ENCODE measurements at places on chromosomes 2 and 18.

GRCh38 chr18:43526426-43527145 is 249.3 kb upstream of the SYT4 start:
- DNase-seq, result no peak

DNA sequence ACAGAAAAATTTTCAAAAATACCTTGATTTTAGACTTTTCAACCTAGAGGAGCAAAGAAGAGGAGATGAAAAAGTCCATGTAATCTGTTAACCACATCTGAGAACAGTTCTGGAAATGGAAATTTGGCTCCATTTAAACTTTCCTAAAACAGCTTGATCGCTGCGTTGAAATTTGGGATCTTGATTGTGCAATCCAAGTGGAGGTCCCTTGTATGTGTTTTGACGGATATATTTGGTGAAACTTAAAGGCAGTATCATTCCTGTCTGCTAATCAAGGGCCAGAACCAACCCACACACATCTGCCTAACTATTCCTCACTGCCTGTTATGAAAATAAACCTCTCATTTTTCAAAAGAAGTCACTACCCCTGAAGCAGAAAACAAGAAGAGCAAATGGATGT is 46.6 kb downstream of the SPATS2L start:
- DNase-seq, result peak; percentile 45

DNA sequence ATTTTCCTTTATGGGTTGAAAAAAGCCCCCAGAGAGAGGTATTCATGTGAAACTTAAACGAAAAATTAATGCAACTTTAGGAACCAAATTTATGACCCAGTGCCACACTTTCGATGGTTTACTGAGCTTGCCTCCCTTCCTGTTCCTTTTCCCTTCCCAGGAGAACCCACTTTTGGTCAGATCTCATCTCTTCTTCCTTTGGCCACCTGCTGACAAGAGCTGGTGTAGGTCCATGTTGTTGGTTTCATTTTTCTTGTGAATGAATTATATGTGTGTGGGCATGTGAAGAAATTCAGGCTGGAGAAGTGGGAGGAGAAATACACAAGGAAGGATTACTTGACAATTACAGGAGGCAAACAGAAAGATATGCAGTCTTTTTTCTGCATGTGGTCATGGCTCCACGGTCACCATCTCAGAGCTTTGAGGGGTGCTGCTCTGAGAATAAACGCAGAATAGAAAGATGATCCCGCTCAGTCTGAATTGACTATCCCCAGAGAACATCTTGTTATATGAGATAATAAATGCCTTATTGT is 111.3 kb upstream of the TCF4 start:
- no peak for DNase-seq

DNA sequence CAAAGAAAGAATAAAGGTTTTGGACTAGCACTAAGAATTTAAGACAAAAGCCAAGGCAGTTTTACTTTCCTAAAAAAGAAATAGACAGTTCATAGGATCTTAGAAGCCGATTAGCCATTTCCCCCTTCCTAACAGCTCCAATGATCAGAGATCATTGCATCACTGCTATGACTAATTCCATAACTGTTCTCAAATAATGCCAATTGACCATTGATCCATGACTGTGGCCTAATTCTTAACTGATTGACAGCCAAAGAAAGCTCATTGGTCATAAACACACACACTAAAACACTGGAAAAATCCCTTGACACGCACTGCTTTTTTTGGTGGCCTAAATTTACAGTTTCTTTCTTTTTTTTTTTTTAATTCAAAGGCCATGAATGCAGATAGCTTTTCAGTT is 345.0 kb upstream of the ACVR2A start:
- no peak for DNase-seq

- DNase-seq, result no peak
Measured at GRCh38 chr2:53211201-53211774, 556.3 kb upstream of the CHAC2 start.

- DNase-seq, result no peak
Measured at GRCh38 chr2:96881349-96882195, 11.7 kb upstream of the SEMA4C start.

GRCh38 chr2:65576861-65577601 is 144.6 kb upstream of the SPRED2 start:
- DNase-seq, result no peak

DNA sequence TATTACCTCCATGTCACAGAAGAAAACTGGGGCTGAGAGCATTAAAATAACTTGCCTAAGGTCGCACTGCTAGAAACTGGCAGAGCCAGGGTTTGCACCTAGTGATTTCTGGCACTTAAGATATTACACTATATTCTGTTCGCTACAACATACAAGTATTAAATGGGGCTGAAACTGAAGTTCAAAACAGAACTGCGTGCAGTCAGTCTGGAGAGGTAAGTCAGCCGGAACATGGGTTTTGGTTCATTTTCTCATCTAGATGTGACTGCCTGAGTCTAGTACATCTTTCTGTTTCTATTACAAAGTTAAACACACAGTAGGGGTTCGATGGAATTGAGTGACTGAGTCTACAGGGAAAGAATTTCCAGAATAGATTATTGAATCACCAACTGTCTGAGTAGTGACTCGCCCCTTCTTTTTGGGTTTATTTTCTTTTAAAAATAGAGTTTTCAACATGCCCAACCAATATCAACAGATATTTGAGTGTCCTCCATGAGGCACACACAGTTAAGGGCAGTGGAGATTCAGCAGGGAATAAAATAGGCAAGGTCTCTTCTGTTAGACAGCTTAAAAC is 150.8 kb downstream of the RNF152 start:
- no peak for DNase-seq

GRCh38 chr2:58377181-58377580 is 136.1 kb upstream of the FANCL start:
- no peak for DNase-seq

- no peak for DNase-seq
Measured at GRCh38 chr2:23321751-23322150, 63.2 kb upstream of the KLHL29 start.

- DNase-seq, result no peak
Measured at GRCh38 chr2:15725101-15725781, 133.6 kb downstream of the DDX1 start.

GRCh38 chr2:39479696-39480095 is 42.6 kb upstream of the MAP4K3 start:
- DNase-seq, result no peak

DNA sequence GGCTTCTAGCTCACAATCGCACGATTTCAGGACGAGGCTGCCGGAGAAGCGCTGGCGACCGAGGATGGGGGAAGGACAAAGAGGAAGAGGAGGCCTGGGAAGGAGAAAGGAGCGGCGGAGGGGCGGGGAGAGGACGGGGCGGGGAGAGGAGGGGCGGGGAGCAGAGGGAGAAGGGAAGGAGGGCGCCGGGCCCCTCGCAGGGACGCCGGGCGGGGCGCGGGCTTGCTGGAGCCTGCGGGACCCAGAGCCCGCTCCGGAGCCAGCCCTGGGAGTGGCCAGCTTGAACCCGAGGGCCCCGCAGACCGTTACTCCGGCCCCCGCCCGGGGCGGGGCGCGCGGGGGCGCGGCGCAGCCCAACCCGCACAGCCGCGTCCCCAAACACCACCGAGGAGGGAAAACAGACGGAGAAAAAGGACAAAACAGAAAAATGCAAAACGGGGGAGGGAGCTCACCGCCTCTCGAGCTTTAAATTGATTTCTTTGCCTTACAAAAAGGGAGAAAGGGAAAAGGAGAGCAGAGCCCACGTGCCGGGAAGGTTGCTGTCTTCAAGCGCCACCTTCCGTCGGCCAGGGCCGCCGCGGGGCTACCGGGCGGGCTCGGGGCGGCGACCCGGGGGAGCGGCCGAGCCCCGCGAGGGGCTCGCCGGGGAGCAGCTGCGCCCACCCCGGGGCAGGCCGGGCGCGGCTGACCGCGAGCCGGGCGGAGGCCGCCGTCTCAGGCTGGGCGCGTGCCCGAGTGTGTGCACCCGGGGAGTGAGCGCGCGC is 781 bp upstream of the SOX11 start:
- DNase-seq, result peak; percentile 88

DNA sequence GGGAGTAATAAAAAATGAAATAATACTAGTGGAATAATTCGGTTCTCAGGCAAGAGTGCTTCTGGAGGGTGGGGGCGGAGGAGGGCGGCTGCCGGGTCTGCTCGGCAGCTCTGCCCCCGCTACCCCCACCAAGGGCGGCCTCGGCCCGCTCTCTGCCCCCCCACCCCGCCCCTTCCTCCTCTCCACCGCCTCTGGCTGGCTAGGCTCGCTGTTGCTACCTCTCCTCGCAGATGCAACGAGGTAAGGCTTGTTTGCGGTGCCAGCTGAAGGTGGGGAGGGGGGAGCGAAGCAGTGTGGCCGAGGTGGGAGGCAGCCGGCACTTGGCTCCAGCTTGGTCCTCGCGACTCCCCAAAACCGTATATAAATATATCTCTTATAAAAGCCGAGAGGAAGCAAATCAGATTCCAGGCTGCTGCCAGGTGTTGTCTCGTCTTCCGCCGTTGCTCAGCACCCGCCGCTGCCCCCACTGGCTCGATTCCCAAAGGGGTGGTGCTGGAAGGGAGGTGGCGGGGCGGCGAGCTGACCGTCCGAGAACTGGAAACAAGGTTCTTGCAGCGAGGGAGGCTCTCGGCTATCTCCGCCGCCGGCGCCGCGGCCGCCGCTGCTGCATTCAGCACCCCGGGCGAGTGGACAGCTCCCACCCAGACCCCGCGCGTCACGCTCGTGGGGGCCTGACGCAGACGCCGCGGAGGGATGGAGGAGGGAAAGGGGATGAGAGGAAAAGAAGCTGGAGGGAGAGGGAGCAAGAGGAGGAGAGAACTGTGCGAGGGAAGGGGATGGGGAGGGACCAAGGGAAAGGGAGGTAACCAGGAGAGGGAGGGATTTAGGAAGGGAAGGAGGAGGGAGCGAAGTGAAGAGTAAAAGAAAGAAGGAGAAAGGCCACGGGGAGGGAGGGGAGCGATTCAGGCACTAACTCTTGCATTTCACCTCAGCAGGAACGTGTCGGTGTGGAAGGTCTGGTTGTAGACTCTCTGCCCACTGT is at the start of gene MARCHF4:
Gene MARCHF4 (minus strand): TSS at position 763 of the 982 bp plus-strand sequence. CDS start 2,223 bp downstream, outside the sequence.
- DNase-seq, result peak; percentile 75

GRCh38 chr2:171531291-171531690 is 9.0 kb downstream of the CYBRD1 start:
- no peak for DNase-seq

DNA sequence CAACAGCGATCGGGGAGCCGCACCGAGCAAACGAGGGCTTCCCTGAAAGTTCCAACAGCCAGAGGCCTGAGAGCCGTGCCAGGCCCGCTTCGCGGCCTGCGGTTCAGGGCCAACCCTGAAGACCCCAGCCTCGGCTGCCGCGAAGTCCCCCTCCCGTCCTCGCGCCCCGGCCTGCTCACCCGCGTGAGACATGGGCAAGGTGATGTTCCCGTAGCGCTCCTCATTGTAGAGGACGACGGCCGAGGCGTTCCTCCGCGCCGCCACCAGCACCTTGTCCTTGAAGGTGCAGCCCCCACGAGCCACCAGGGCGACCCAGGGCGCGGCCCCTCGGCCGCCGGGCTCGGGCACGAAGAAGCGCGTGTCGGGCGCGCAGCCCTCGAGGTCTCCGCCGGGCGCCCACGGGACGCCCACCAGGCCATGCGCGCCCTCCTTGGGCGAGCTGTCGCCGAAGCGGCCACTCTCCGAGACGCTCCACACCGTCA is 510 bp downstream of the RNF149 start:
- no peak for DNase-seq

GRCh38 chr18:58687871-58688308 is 16.6 kb downstream of the MALT1 start:
- DNase-seq, result no peak
